A549 treated with CpdA at 1 μM for 4 hours (cell line): ENCODE measurements at places on chromosomes 6 and 20. TPM values are rescaled to one million over a fixed set of nuclear protein-coding genes. Genes with fewer than 3 reads are reported as not detected.

Gene MMP24
- 15.8 to 20.6 TPM (median 18.5 TPM) in 5 replicates for total RNA-seq

Gene C20orf141
- total RNA-seq: 0.22 to 0.55 TPM (median 0.35 TPM) in 4 of 5 replicates, not detected in the other

Gene DLGAP4
- 57.4 to 81.2 TPM (median 66.7 TPM) in 5 replicates for total RNA-seq

Gene GPLD1
- 0.66 to 1.2 TPM (median 1.1 TPM) in 5 replicates for total RNA-seq

Gene CSTF1
- 36.1 to 42.9 TPM (median 39.5 TPM) in 5 replicates for total RNA-seq

Gene MLN
- total RNA-seq: not detected in 5 replicates

Gene CBLN4
- not detected in 5 replicates for total RNA-seq

Gene SYCP2
- total RNA-seq: 0.24 to 1.1 TPM (median 0.54 TPM) in 5 replicates

Gene TRIM31
- 1.2 to 2.1 TPM (median 2.1 TPM) in 5 replicates for total RNA-seq

Gene MROH8
- 0.79 to 1.3 TPM (median 0.96 TPM) in 5 replicates for total RNA-seq

Gene CFAP206
- 0.51 to 0.69 TPM (median 0.67 TPM) in 5 replicates for total RNA-seq

Gene TSHZ2
- not detected in 5 replicates for total RNA-seq

Gene ERMARD
- 6.0 to 9.3 TPM (median 7.2 TPM) in 5 replicates for total RNA-seq

Gene TFAP2D
- total RNA-seq: not detected in 5 replicates

Gene FILIP1
- total RNA-seq: 0.20 to 0.48 TPM (median 0.32 TPM) in 5 replicates

Gene KCNQ5
- 1.7 to 3.4 TPM (median 1.9 TPM) in 5 replicates for total RNA-seq

Gene WFDC5
- not detected in 5 replicates for total RNA-seq

Gene CDH26
- total RNA-seq: 0.10 to 0.40 TPM (median 0.16 TPM) in 4 of 5 replicates, not detected in the other

Gene APCDD1L
- total RNA-seq: 0.06 to 0.09 TPM (median 0.07 TPM) in 5 replicates

Gene MOG
- not detected in 5 replicates for total RNA-seq

Gene SDCBP2
- 0.71 to 1.1 TPM (median 0.99 TPM) in 5 replicates for total RNA-seq

Gene NKX2-2
- not detected in 5 replicates for total RNA-seq

Gene SLC17A2
- not detected in 5 replicates for total RNA-seq

Gene METTL24
- not detected in 5 replicates for total RNA-seq

Gene SCRT2
- total RNA-seq: not detected in 5 replicates

Gene LZTS3
- total RNA-seq: 2.5 to 2.9 TPM (median 2.7 TPM) in 5 replicates

Gene TREML2
- total RNA-seq: not detected in 5 replicates

Gene GPR6
- total RNA-seq: not detected in 5 replicates

Gene GSTA4
- 7.3 to 8.9 TPM (median 7.4 TPM) in 5 replicates for total RNA-seq

Gene BTN1A1
- total RNA-seq: 0.06 TPM in 1 of 5 replicates, not detected in the others

Gene CST2
- total RNA-seq: 0.22 to 0.44 TPM (median 0.39 TPM) in 3 of 5 replicates, not detected in the others

Gene ATP9A
- 10.7 to 16.2 TPM (median 13.6 TPM) in 5 replicates for total RNA-seq

Gene PCED1A
- total RNA-seq: 20.5 to 32.2 TPM (median 30.2 TPM) in 5 replicates

Gene AGPAT4
- total RNA-seq: 3.2 to 5.2 TPM (median 3.7 TPM) in 5 replicates

Gene MACROD2
- 0.50 to 1.1 TPM (median 0.79 TPM) in 5 replicates for total RNA-seq

Gene PSMB1
- total RNA-seq: 232 to 251 TPM (median 240 TPM) in 5 replicates

Gene PPP1R16B
- total RNA-seq: 0.09 to 0.14 TPM (median 0.13 TPM) in 5 replicates

Gene SLC17A9
- total RNA-seq: 0.05 to 0.08 TPM in 2 of 5 replicates, not detected in the others

Gene PRSS16
- 3.1 to 4.7 TPM (median 4.0 TPM) in 5 replicates for total RNA-seq

Gene NRSN1
- not detected in 5 replicates for total RNA-seq

Gene JAG1
- total RNA-seq: 40.4 to 51.6 TPM (median 50.1 TPM) in 5 replicates

Gene FUT9
- total RNA-seq: not detected in 5 replicates

Gene RIPOR2
- total RNA-seq: 0.07 TPM in 1 of 5 replicates, not detected in the others
